ENCODE measurements at places on chromosomes 6 and 20. TPM values are rescaled to one million over a fixed set of nuclear protein-coding genes. Genes with fewer than 3 reads are reported as not detected.

Gene PRKN
- 4.2 TPM for total RNA-seq

Gene KIAA0408
- total RNA-seq: 1.3 TPM

Gene GGT7
- total RNA-seq: 9.3 TPM

Gene ZNF451
- total RNA-seq: 58.6 TPM

Gene SLC16A10
- not detected for total RNA-seq

Gene BPI
- not detected for total RNA-seq

Gene CFB
- total RNA-seq: 3.5 TPM

Gene HLA-DRB1
- total RNA-seq: not detected

Gene SH3BGRL2
- 2.6 TPM for total RNA-seq

Gene RNF182
- 6.9 TPM for total RNA-seq

Gene TMEM217
- total RNA-seq: 2.9 TPM

Gene KIAA1755
- 0.64 TPM for total RNA-seq

Gene UNC5CL
- total RNA-seq: under 0.01 TPM

Gene SIRPB1
- not detected for total RNA-seq

Measured in fibroblast of villous mesenchyme (primary cell).